ENCODE measurements at places on chromosomes 2 and 18.
A peak's percentile ranks its signal among the peaks of the same experiment; 100 is the strongest.

DNA sequence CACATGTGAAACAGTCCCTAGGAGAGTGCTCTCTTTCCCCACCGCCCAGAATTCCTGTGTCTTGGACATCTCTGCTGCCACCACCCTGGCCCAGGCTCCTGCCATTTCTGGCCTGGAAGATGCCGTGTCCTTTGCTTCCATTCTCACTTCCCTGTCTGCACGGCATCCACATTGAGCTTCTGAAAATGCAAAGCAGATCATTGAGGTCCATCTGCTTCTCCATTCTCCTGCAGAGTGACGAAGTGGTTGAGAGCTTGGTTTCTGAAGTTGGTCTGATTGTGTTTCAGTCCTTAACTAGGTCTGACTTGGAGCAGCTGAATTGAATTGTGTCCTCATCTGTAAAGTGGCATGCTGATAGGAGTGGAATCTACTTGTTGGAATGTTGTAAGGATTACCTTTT, 98.7 kb upstream of the MGAT5 start:
- H3K27me3 ChIP-seq, result no peaks in the 10 kb centered on the region
- no peak overlapping the region for H3K4me3 ChIP-seq
- H3K36me3 ChIP-seq, result no peaks in the 10 kb centered on the region
- peaks cover 4% of the 10 kb centered on the region for H3K4me1 ChIP-seq

DNA sequence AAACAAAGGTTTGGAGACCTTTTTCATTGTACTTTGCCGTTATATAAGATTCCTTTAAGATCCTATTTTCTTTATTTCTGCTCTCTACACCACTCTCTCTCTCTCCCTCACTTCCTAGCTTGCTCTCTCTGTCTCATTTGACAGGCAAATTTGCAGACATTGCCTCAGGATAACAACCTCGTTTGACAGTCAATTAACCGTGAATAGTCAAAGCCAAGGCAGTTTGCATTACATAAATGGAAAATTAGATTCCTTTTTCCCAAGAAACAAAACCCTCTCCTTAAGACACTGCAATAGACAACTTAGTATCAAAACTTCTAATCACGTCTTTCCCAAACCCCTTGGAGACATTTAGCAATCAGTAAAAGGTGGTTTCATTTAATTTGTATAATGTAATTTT, 7.4 kb downstream of the SKOR2 start:
- no peaks in the 10 kb centered on the region for H3K36me3 ChIP-seq
- no peak overlapping the region for H3K4me3 ChIP-seq
- no peak overlapping the region for H3K27ac ChIP-seq
- peaks cover 84% of the 10 kb centered on the region for H3K27me3 ChIP-seq
- no peak for DNase-seq

DNA sequence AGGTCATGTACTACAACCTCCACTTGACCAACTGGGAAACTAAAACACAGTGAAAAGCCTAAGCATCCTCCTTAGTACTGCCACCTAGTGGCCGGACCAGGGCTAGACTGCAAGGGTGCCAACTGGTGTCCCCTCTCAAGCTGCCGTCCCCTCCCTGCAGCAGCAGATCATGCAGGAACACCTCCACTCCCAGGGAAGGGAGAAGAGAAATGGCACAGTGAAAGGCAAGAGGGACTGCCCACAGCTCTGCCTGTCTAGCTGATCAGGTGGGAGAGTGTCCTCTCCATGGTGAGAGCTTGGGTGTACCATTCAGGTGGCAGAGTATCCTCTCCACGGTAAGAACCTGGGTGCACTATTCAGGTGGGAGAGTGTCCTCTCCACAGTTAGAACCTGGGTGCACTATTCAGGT, 78.1 kb downstream of the AAK1 start:
- no peak overlapping the region for H3K27ac ChIP-seq
- H3K4me3 ChIP-seq, result no peak overlapping the region
- H3K4me1 ChIP-seq, result peaks cover 10% of the 10 kb centered on the region
- H3K27me3 ChIP-seq, result no peaks in the 10 kb centered on the region

DNA sequence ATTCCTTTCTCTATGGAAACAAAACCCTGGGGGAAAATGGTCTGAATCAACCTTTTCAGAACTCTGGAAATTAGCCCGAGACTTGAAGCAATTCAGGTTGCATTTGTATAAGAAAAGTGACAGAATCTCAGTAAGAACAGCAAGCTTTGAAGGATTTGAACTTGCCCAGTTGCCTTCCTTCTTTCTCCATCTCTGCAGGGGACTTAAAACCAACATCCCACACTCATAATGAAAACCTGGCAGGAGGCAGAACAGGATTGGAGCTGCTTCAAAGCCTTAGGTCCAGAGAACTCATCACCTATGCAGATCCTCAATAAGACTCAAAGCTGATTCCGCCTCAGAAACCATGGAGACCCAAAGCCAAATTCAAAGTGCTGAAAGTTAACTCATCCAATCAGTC, 790.5 kb upstream of the ID2 start:
- H3K27ac ChIP-seq, result no peak overlapping the region
- no peaks in the 10 kb centered on the region for H3K36me3 ChIP-seq
- no peak for DNase-seq
- no peaks in the 10 kb centered on the region for H3K27me3 ChIP-seq

GRCh38 chr2:109417701-109418335, 195.9 kb downstream of the SEPTIN10 start:
- no peaks in the 10 kb centered on the region for H3K4me1 ChIP-seq
- H3K27ac ChIP-seq, result no peak overlapping the region
- no peaks in the 10 kb centered on the region for H3K27me3 ChIP-seq
- no peak for DNase-seq

GRCh38 chr2:181575650-181576025, 81.3 kb downstream of the CERKL start:
- peaks cover 4% of the 10 kb centered on the region for H3K4me1 ChIP-seq
- no peak for DNase-seq
- H3K27ac ChIP-seq, result no peak overlapping the region
- H3K4me3 ChIP-seq, result no peak overlapping the region
- H3K27me3 ChIP-seq, result no peaks in the 10 kb centered on the region

DNA sequence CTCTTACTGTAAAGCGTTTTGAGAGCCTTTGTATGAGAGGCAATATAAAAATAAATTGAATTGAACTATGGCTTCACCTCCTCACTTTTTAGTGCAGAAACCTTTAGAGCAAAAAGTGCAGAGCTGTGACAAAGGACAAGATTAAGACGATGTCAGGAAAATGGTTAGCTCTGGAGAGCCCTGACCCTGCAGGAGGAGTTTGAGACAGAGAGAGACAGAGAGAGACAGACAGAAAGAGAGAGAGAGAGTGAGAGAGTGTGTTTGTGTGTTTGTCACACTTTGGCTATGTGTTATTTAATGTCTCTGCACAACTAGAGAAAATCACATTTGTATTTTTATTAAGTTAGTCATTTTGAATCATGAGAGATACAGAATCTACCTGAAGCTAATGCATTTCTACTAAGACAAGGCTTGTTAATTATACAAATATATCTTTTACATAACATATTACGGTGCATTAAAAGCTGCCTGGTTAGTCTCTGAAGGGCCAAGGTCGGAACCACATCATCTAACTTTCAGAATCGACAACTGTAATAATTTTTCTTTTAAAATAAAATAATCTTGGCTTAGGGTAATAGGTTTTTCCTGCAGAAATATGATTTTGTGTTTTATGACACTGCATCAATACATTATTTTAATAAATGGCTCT, 423.5 kb upstream of the ZEB2 start:
- peaks cover 39% of the 10 kb centered on the region for H3K4me1 ChIP-seq
- no peaks in the 10 kb centered on the region for H3K36me3 ChIP-seq
- H3K4me3 ChIP-seq, result no peak overlapping the region

DNA sequence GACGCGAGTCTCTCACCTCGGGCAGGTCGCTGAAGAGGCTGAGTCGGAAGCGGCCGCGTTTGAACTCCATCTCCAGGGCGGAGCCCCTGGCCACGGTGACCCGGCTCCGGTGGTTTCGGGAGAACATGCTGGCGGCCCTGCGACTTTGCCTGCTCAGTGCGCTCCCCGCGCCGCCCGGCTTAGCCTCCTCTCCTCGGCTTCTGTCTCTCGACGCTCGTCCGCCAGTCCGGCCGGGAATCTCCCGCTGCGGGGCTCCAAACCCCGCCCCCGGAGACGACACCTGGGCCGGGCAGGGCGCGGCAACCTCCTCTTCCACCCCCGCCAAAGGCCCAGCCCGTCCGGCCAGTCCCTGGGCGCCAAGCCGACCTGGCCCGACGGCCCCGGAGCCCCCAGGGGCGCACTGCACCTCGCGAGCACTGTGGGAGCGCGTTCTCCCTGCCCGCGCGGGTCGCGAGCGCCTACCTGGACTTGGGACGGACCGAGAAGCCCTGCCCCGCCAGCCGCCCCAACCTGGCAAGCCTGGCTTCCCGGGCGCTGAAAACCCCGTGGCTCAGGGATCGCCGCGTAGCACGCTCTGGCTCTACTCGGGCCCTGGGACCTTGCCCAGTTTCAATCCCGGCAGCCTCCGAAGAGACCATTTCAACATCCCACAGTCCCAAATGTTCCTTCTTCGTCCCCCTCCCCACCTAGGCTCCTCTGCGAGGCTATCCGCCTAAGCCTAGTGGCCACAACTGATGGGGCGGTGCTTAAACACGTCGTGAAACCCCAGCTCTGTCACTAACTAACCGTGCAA, at the start of gene RTKN:
TSS of gene RTKN (minus strand) at position 248 of the 793 bp plus-strand sequence. CDS start at position 127, 121 bp downstream.
- peaks cover 14% of the 10 kb centered on the region for H3K4me1 ChIP-seq
- peaks cover 16% of the 10 kb centered on the region for H3K36me3 ChIP-seq
- peak within 1 kb of the TSS; percentile 42 for H3K4me3 ChIP-seq
- peak within 1 kb of the TSS; percentile 84 for H3K27ac ChIP-seq
- H3K27me3 ChIP-seq, result no peaks in the 10 kb centered on the region

GRCh38 chr2:108988796-108989713, at the start of gene EDAR:
EDAR (minus strand) TSS chr2:108989220; CDS start chr2:108931014, 58,206 bp downstream.
- no peaks in the 10 kb centered on the region for H3K36me3 ChIP-seq
- no peak for DNase-seq
- H3K4me3 ChIP-seq, result no peak within 1 kb of the TSS
- peaks cover 7% of the 10 kb centered on the region for H3K4me1 ChIP-seq
- H3K27ac ChIP-seq, result no peak within 1 kb of the TSS

DNA sequence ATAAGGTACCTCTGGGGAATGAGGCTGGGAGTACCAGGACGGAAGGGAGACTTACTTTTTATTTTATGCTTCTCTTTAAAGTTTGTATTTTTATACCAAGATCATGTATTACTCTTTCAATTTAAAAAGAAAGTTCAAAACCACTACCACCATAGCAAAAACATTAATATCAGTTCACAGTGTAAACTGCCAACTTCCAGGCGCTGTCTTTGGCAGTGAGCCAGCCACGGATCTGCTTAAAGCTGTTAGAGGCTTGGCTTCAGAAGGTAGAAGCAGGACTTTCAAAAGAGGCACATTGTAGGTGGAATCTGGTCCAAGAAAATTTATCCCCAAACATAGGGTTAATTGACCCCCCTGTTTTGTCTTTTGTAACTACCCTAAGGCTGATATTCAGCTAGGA, 74.8 kb downstream of the B3GNT2 start:
- no peaks in the 10 kb centered on the region for H3K27me3 ChIP-seq
- H3K27ac ChIP-seq, result no peak overlapping the region
- H3K4me3 ChIP-seq, result no peak overlapping the region
- H3K36me3 ChIP-seq, result no peaks in the 10 kb centered on the region

DNA sequence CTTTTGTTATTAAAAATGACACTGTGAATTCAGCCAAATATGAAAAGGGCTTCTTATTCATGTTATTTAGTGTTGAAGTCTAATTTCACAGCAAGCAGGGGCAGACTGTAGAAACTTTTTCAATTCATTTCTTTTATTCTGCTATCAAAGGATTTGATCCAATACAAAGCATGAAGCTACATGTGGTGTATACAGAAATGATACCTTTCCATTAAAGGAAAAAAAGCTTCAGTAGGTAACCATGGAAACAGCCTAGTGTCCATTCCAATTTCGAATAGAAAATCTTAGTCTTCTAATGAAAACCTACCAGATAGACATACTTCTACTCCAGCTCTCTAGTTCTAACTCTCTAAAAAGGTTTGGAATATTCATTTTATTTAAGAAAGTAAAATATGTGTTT, 276.2 kb upstream of the KCNJ3 start:
- H3K4me1 ChIP-seq, result no peaks in the 10 kb centered on the region
- H3K36me3 ChIP-seq, result no peaks in the 10 kb centered on the region
- DNase-seq, result no peak

GRCh38 chr18:53534695-53535094, 689.8 kb downstream of the MBD2 start:
- H3K4me3 ChIP-seq, result no peak overlapping the region
- no peak overlapping the region for H3K27ac ChIP-seq
- no peaks in the 10 kb centered on the region for H3K27me3 ChIP-seq
- no peaks in the 10 kb centered on the region for H3K4me1 ChIP-seq
- no peak for DNase-seq
- no peaks in the 10 kb centered on the region for H3K36me3 ChIP-seq

DNA sequence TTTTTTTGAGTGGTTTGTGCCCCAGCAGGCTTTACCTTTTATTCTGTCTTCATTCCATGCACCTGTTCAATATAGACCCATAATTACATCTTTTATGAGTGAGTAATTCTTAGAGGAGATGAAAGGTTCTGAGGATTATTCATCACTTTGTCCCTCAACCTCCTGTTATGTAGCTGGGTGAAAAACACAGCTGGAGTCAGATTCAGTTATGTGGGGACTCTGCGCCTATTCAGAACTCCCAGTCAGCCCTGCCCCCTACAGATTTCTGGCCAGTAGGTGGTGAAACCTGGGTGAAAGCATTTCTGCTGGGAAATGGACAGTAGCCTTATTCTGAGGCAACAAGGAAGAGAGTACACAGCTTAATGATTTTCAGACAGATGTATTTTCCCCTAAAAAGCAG, 107.8 kb downstream of the MGAT5 start:
- peaks cover 6% of the 10 kb centered on the region for H3K4me1 ChIP-seq
- H3K36me3 ChIP-seq, result no peaks in the 10 kb centered on the region
- no peaks in the 10 kb centered on the region for H3K27me3 ChIP-seq

GRCh38 chr2:157789256-157789655, 86.9 kb downstream of the ACVR1 start:
- peaks cover 26% of the 10 kb centered on the region for H3K4me1 ChIP-seq
- H3K36me3 ChIP-seq, result peaks cover 2% of the 10 kb centered on the region
- H3K4me3 ChIP-seq, result no peak overlapping the region
- no peaks in the 10 kb centered on the region for H3K27me3 ChIP-seq

GRCh38 chr18:23861805-23862470, 152.6 kb upstream of the TTC39C start:
- H3K4me1 ChIP-seq, result peaks cover 38% of the 10 kb centered on the region
- no peaks in the 10 kb centered on the region for H3K27me3 ChIP-seq

GRCh38 chr2:58572731-58573130, 331.6 kb upstream of the FANCL start:
- no peaks in the 10 kb centered on the region for H3K27me3 ChIP-seq
- H3K4me1 ChIP-seq, result peaks cover 10% of the 10 kb centered on the region
- DNase-seq, result no peak

- no peaks in the 10 kb centered on the region for H3K4me1 ChIP-seq
- H3K36me3 ChIP-seq, result peaks cover under 1% of the 10 kb centered on the region
- H3K4me3 ChIP-seq, result no peak overlapping the region
- H3K27ac ChIP-seq, result no peak overlapping the region
- no peaks in the 10 kb centered on the region for H3K27me3 ChIP-seq
- DNase-seq, result no peak
Observed at GRCh38 chr2:199315299-199316179, 142.2 kb downstream of the SATB2 start.
